ENCODE measurements at places on chromosomes 1 and 21.

DNA sequence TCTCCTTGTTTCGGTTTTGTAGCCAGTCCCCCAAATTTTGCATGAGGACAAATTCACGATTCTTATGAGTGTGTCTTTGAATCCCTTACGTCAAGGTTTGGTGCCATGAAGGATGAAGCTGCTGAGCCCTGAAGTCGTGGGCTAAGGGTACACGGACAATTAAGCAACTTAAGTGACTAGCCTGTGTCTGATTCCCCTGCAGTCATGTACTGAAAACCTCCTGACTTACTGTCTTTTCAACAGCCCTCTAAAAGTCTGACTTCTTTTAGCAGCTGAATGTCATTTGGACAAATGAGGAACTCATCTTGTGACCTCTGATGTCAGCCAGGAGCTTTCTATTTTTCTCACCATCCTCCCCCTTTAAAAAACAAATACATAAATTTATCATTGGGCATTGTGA, 27.1 kb upstream of the C1orf105 start:
- no peak for DNase-seq
- no peaks in the 10 kb centered on the region for H3K27me3 ChIP-seq
- H3K36me3 ChIP-seq = no peaks in the 10 kb centered on the region
- H3K4me3 ChIP-seq = no peak overlapping the region

- DNase-seq = no peak
- H3K36me3 ChIP-seq = no peaks in the 10 kb centered on the region
- H3K27me3 ChIP-seq = no peaks in the 10 kb centered on the region
These were observed 101.8 kb downstream of the NFIA start for GRCh38 chr1:61184040-61184713.

- no peak for DNase-seq
- H3K36me3 ChIP-seq = no peaks in the 10 kb centered on the region
- no peak overlapping the region for H3K27ac ChIP-seq
- H3K27me3 ChIP-seq = no peaks in the 10 kb centered on the region
- H3K4me1 ChIP-seq = peaks cover 4% of the 10 kb centered on the region
These were observed 79.0 kb downstream of the ZNF281 start for GRCh38 chr1:200330741-200331428.

GRCh38 chr1:119375366-119375765, 6.8 kb downstream of the HAO2 start:
- H3K4me1 ChIP-seq = peaks cover 9% of the 10 kb centered on the region
- H3K4me3 ChIP-seq = no peak overlapping the region
- no peak for DNase-seq
- no peaks in the 10 kb centered on the region for H3K27me3 ChIP-seq
- H3K36me3 ChIP-seq = no peaks in the 10 kb centered on the region

- peak overlapping the region; percentile 68 for H3K4me3 ChIP-seq
- peaks cover 57% of the 10 kb centered on the region for H3K36me3 ChIP-seq
These were observed 14.6 kb downstream of the RIPK4 start for GRCh38 chr21:41752231-41752681.

DNA sequence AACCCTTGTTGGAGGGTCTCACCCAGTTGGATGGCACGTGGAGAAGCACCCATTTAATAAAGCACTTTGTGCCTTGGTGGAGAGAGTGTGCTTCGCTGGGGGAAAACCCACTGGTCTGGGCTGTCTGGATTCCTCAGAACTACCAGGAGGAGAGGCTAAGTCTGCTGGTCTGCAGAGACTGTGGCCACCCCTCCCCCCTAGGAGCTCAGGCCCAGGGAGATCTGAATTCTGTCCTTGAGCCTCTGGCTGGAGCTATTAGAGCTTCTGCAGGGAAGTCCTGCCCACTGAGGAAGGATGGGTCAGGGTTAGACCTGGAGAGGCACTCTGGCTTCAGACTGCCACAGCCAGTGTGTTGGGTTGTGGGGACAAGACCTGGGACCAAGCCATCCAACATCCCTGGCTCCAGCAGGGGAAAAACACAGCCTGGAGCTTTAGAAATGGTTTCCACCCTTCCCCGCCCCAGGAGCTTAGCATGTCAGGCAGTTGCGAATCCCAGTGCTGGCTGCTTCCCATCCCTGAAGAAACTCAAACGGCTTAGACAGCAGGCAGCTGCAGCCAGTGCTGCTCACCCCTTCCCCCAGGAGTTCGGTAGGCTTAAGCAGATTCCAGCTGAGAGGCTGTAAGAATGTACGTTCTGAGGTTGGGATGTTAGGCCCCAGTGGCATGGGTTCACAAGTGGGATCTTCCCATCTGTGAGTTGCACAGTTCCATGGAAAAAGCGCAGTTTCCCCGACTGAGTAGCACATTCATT, 288.3 kb downstream of the TGFB2 start:
- no peak for DNase-seq
- peaks cover 12% of the 10 kb centered on the region for H3K4me1 ChIP-seq
- H3K4me3 ChIP-seq = no peak overlapping the region
- no peaks in the 10 kb centered on the region for H3K36me3 ChIP-seq

DNA sequence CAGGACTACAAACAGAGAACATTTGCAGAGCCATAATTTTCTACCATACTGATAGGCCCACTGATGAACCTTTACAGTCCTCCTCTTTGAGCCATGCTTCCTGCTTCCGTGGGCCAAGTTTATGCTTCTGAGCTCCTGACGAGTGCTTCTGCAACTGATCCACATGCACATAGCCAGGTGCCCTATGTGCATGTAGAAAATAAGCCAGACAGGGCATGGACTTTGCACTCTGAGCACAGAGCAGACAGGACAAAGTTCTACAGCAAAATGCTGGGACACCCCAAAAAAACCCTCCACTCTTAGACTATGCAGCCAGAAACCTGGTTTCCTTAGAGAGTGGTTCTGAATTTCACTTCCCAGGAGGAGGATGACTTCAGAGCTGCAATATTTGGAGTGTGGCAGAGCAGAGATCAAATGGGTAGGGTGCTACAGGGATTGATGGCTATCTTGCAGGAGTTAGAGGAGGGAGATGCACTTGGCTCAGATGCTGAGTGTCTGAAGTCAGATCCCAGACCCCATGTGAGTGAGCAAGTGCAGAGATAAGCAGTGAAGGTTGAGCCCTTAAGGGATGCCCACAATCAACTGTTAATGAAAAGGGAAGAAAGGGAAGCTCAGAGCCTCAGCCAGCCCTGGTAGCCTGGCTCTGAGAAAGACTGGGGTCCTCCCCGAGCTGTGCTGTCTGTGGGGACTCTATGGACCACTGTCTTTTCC, 230.9 kb downstream of the DUSP10 start:
- H3K36me3 ChIP-seq = no peaks in the 10 kb centered on the region
- no peak overlapping the region for H3K4me3 ChIP-seq
- H3K27me3 ChIP-seq = no peaks in the 10 kb centered on the region
- no peak for DNase-seq

DNA sequence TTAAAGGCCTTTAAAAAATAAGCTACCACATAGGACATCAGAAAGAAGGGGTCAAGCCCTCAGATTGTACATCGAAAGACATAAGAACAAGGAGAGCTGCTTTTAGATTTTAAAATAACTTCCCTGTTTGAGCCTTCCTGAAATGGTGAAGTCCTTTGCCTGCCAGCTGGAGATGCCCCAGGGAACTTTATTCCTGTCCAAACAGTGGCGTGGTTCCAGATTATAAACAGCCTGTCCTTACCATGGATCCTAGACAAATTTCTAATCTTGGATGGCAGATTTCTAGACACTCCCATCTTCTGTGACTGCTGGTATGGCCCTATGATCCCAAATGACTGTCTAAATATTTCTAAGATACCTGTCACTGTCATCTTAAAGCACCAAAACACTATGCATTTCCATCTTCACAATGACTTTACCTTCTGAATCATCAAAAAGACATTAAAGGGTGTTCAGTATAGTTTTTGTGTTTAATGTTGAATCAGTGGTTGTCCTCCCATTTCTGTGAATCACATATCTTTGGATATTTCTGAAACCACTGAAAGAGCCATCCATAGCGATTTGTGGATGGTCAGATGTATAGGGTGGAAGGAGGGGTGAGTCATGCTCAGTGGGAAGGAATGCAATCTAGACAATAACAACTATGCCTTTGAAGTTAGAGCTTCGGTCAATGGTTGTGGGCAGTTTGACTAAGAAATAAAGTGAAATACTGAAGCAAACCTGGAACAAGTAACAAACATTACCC, 23.2 kb downstream of the ILDR2 start:
- no peak overlapping the region for H3K27ac ChIP-seq
- H3K4me3 ChIP-seq = no peak overlapping the region
- peak; percentile 45 for DNase-seq
- peaks cover 3% of the 10 kb centered on the region for H3K4me1 ChIP-seq
- peaks cover 28% of the 10 kb centered on the region for H3K27me3 ChIP-seq
- no peaks in the 10 kb centered on the region for H3K36me3 ChIP-seq

- no peaks in the 10 kb centered on the region for H3K27me3 ChIP-seq
- no peak for DNase-seq
- H3K36me3 ChIP-seq = no peaks in the 10 kb centered on the region
- no peak overlapping the region for H3K27ac ChIP-seq
- H3K4me3 ChIP-seq = no peak overlapping the region
These were observed 6.2 kb upstream of the NRIP1 start for GRCh38 chr21:15071009-15071408.

GRCh38 chr1:243558576-243558975, 291.5 kb downstream of the AKT3 start:
- H3K4me3 ChIP-seq = no peak overlapping the region
- no peak for DNase-seq
- no peaks in the 10 kb centered on the region for H3K4me1 ChIP-seq
- H3K27ac ChIP-seq = no peak overlapping the region

GRCh38 chr21:45607021-45607908, 36.3 kb upstream of the PCBP3 start:
- H3K27me3 ChIP-seq = peaks cover 7% of the 10 kb centered on the region
- no peak for DNase-seq
- H3K4me1 ChIP-seq = peaks cover 4% of the 10 kb centered on the region
- no peaks in the 10 kb centered on the region for H3K36me3 ChIP-seq
- no peak overlapping the region for H3K27ac ChIP-seq
- H3K4me3 ChIP-seq = no peak overlapping the region

DNA sequence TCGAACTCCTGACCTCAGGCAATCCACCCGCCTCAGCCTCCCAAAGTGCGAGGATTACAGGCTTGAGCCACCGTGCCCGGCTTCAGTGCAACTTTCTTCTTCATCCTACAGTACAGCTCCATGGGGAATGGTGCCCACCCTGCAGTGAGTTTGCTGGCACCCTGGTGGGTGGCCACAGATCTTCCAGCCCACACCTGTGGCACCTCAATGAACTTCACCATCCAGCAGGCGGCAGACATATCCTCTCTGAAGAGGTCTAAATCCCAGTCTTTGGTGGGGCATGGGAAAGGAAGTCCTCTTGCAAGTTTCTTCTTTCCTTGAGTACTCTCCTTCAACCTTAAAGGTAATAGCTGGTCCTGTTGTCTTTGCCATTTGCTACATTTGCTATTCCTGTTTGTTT, 18.1 kb upstream of the ZBTB8A start:
- no peaks in the 10 kb centered on the region for H3K36me3 ChIP-seq
- no peaks in the 10 kb centered on the region for H3K27me3 ChIP-seq
- H3K4me3 ChIP-seq = no peak overlapping the region
- H3K4me1 ChIP-seq = no peaks in the 10 kb centered on the region
- DNase-seq = no peak
- no peak overlapping the region for H3K27ac ChIP-seq

GRCh38 chr1:59678493-59679228, 136.1 kb upstream of the HOOK1 start:
- H3K27ac ChIP-seq = no peak overlapping the region
- H3K4me3 ChIP-seq = no peak overlapping the region
- peaks cover 25% of the 10 kb centered on the region for H3K4me1 ChIP-seq
- H3K27me3 ChIP-seq = no peaks in the 10 kb centered on the region

DNA sequence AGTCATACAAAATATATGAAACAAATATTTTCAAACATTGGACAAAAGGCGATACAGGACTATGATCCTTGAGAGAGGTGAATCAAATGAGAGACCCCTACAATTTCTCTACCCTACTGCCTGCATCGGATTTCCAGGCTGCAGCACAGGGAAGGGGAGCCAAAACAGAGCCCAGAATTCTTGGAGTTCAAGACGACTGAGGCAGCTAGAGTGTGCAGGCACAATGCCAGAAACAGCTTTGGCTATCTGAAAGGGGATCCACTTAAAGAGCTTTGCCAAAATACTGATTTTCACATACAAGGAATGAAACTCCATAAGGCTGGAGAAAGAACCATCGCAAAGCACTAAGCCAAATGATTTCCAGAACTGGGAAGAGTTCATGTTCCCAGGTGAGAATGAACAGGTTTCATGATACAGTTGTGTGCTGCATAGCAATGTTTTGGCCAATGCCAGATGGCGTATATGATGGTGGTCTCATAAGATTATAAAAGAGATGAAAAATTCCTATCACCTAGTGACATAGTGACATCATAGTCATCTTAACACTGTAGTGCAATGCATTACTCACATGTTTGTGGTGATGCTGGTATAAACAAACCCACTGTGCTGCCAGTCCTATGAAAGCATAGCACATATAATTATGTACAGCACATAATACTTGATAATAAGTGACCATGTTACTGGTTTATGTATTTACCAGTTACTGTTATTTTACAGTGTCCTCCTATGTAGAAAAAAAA, 77.5 kb downstream of the KCND3 start:
- H3K4me1 ChIP-seq = no peaks in the 10 kb centered on the region
- no peak overlapping the region for H3K4me3 ChIP-seq
- peaks cover 5% of the 10 kb centered on the region for H3K27me3 ChIP-seq
- no peak overlapping the region for H3K27ac ChIP-seq
- no peak for DNase-seq

- H3K4me3 ChIP-seq = no peak overlapping the region
- H3K4me1 ChIP-seq = peaks cover 14% of the 10 kb centered on the region
- DNase-seq = no peak
- no peak overlapping the region for H3K27ac ChIP-seq
- H3K36me3 ChIP-seq = no peaks in the 10 kb centered on the region
These were observed 182.8 kb downstream of the PSMG1 start for GRCh38 chr21:39000496-39000895.

- peaks cover 12% of the 10 kb centered on the region for H3K4me1 ChIP-seq
- no peaks in the 10 kb centered on the region for H3K36me3 ChIP-seq
- peak overlapping the region; percentile 31 for H3K27ac ChIP-seq
- DNase-seq = peak; percentile 88
- H3K27me3 ChIP-seq = no peaks in the 10 kb centered on the region
These were observed 9.0 kb downstream of the CREG1 start for GRCh38 chr1:167544447-167545093.

- H3K36me3 ChIP-seq = no peaks in the 10 kb centered on the region
- H3K4me3 ChIP-seq = no peak overlapping the region
- H3K27me3 ChIP-seq = peaks cover 11% of the 10 kb centered on the region
- DNase-seq = peak; percentile 32
- H3K27ac ChIP-seq = no peak overlapping the region
- H3K4me1 ChIP-seq = peaks cover 12% of the 10 kb centered on the region
These were observed 71.5 kb downstream of the HHAT start for GRCh38 chr1:210400043-210400840.

Data from keratinocyte (primary cell).